Activated T-helper 9 cell treated with anti-CD3 and anti-CD28 coated beads, Interleukin-2, amount 50 U/mL, for 16 hours (primary cell): ENCODE measurements at places on chromosomes 11 and 22.

DNA sequence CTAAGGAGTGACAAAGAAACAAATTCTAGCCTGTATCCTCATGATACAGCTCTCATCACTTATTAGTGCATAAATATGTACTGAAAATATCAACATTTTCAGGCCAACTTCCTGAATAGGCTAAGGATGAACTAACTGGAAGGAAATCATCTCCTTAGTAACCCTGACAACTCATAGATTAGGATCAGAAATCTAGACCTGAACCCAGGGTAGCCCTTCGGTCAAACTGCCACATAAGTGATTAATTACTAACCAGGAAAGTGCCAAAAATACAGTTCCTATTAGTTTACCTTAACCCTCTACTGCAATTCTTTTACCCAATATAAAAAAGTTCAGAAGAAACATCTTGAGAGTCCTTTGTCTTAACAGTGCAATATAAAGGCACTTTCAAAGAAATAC, 40.0 kb downstream of the AMBRA1 start:
- DNase-seq: no peak

- DNase-seq: no peak
Observed at GRCh38 chr11:125083312-125084056, 20.4 kb downstream of the SLC37A2 start.

DNA sequence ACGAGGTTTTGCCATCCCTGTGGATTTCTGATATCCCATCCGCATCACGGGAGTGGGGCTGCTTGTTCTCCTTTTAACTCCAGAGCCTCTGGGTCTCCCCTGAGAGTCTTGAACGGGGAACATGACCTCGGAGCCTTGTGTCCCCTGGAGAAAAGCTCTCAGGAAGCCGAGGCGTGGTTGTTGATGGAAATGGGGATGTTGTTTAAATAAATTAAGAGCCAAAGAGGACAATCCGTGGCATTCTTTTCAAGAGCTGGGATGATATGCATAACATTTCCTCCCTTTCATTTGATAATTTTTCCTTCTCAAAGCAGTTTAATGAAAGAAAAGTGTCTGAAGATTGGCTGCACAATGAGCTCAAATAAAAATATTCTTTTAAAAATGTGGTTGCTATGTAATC, 14.2 kb downstream of the TSPAN18 start:
- DNase-seq: no peak

- DNase-seq: no peak
Observed at GRCh38 chr11:126098204-126098769, 35.6 kb upstream of the CDON start.

GRCh38 chr22:43330178-43331068, 12.7 kb downstream of the SCUBE1 start:
- DNase-seq: no peak

DNA sequence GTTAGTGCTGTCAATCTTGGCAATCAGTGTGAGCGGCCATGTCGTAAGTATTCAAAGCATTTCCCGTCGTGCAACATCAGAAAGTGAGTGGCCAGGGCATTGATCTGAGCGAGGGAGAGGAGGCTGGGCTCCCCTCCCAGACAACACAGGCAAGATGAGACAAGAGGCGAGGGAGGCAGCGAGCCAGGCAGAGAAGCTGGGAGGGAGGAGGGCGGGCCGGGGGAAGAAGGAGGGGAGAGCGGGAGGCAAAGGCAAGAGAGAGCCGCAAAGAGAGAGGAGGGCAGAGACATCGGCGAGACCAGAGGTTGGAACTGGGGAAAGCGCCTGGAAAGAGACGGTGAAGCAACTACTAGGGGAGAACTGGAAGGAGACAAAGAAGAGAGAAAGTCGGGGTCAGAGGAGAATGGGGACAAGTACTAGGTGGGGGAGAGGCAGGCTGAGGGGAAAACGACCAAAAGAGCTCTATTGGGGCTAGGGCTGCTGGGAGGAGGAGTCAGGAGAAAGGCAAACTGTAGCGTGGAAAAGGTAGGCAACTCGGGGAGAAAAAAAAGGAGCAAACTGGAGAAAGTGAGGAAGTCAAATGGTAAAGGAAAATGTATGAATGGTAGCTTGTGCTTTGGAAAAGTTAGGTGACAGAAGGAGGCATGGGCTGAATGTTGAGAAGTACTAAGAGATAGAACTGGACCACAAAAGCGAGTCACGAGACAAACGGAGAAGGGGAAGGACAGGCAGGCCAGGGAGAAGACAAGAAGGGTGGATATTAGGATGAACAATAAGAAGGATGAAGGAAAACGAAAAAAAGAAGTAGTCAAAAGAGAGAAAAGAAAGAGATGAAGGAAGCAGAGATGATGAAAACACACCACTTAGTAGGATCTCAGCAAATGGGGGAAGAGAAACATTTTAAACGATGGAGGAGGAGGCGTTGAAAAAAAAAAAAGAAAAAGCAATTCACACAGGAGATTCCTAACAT, 130.5 kb upstream of the C11orf58 start:
- DNase-seq: no peak

- DNase-seq: no peak
Observed at GRCh38 chr11:60756307-60757032, at the start of gene MS4A15. Gene MS4A15 (plus strand): TSS chr11:60756867. CDS start chr11:60763734, 6,867 bp downstream.

DNA sequence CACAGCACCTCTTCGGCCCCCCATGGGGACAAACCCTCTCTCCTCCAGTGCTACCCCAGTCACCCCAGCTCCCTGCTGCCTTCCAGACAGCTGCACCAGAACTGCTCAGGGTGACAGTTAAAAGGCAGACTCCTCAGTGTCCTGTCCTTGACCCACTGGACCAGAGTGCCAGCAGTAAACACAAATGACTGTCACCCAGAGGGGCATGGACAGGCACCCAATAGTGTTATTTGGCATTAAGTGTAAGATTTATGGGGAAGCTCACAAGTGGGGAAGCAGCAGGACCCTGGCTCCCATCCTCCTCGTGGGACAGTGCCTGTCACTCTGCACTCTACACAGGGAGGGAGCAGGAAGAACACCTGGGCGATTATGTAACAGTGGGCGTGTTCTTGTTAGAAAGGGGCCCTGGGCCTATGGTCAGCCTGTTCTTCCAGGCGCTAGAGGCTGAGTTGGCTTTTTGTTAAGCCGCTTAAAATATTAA, 5.0 kb downstream of the RPS19BP1 start:
- no peak for DNase-seq

- no peak for DNase-seq
Observed at GRCh38 chr11:120978701-120979100, 45.2 kb upstream of the TBCEL start.

DNA sequence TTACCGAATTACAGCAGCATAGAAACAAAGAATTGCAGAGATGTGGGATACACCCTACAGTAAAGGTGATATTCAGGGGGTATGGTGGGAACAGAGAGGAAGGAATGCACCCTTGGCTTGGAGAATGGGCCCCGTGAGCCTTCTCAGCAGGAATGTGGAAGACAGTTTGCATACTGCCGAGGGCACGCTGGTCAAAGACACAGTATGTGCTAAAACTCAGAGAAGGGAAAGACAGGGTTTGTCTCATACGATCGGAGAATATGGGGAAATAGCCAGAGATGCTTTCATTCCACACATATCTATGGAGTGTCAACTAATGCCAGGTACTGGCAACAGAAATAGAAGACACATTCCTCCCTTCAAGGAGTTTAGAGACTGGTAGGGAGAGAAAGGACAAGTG, 36.9 kb downstream of the UBASH3B start:
- no peak for DNase-seq

GRCh38 chr11:34209809-34210208, 104.4 kb downstream of the NAT10 start:
- no peak for DNase-seq

DNA sequence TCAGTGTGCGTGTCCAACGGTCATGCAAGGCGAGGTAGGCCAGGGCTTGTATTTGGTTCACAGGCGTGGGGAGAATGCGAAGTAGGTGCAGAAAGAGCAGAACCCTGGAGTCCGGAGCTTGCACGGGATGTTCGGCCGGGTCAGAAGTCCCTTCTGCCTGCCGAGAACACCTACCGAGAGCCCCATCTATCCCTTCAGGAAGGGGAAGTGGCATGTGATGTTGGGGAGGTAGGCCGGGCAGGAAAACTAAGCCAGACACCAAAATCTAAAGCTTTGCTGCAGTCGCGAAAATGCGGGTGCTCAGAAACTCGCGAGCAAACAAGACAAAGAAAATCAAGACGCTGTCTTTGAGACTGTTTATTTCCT, 435 bp upstream of the TAF6L start:
- no peak for DNase-seq

- DNase-seq: no peak
Observed at GRCh38 chr11:20762980-20763379, 93.6 kb downstream of the NELL1 start.

DNA sequence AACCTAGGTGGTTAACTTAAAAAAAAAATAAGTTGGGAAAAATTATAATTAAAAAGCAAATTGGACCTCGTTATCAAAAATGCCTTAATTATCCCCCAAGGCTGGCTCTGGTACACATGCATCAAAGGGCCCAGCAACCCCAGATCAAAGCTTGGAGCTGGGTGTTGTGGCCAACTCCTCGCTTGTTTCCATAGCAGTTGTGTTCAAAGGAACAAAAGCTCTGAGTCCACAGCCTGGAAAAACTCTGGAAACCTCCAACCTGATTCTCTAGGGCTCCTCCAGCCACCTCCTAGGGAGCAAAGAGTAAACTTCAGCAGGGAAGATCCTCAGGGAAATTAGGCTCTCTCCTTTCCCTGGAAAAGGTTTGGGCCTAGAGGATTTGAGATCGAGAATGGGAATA, 149.4 kb downstream of the NXPE2 start:
- no peak for DNase-seq

- no peak for DNase-seq
Observed at GRCh38 chr22:19143967-19144400, 467 bp downstream of the ESS2 start.

DNA sequence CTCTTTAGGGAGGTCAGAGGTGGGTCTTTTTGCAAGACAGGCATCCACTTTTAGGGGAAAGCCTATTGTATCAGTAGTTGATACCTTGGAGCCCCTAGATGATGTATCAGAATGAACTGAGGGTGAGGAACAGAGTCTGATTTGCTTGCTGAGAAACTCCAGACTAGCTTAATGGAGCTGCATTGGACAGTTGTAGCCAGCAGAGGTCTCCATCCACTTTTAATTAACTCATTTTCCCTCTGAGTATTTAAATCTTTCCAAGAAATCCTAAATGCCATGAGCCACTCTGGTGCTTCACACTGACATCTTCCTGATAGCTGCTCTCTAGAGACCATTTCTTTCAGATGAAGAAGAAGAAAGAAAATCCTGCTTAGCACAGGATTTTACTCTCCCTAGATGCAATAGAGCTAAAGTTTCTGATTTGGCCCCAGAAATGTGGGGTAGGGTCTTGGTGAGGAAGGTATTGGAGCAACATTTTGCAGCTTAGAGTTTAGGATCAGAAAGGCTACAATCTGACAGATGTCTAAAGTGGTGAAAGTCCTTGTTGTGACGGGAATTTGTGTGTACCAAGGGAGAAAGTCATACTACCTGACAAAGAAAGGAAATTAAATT, 38.0 kb downstream of the EXT2 start:
- DNase-seq: no peak

- no peak for DNase-seq
Observed at GRCh38 chr11:742156-742546, 5.1 kb upstream of the TALDO1 start.

GRCh38 chr11:67002921-67003411, 20.0 kb upstream of the SYT12 start:
- no peak for DNase-seq

- no peak for DNase-seq
Observed at GRCh38 chr11:13344818-13345217, 67.2 kb downstream of the BMAL1 start.

DNA sequence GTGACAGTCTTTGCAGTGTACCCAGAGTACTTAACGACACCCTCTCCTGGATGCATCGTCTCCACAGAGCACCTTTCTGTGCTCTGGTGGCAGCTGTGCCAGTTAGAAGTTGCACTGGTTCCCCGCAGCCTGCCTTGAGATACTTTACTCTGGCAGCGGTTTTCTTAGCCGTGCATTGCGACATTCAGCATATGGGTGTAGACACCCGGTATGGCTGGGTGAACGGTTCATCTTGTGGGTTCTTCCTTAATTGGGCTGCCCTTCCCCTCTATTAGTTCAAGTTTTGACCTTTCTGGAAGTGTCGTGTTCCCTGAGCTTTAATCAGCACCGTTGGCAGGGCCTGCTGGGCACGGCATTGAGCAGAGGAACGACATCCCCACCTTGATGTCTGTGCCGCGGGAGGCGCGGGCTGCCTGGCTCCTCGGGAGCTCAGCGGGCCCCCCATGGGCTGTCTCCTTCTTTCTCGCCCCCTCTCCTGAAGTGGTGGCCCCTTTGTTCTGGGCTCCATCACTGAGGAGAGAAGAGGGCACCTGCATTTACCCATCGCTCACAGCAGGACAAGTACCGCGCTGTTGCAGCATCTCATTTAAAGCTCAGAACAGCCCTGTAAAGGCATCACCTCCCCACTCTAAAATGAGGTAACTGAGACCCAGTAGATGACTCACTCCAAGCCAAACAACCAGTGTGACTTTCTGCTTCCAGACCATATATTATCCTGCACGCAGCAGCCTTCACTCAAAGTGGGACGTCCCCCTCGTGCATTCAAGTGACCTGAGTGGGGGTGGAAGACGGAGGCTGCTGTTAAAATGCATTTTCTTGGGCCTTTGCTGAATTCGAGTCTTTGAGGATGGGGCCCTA, 13.3 kb downstream of the FAM83F start:
- no peak for DNase-seq

DNA sequence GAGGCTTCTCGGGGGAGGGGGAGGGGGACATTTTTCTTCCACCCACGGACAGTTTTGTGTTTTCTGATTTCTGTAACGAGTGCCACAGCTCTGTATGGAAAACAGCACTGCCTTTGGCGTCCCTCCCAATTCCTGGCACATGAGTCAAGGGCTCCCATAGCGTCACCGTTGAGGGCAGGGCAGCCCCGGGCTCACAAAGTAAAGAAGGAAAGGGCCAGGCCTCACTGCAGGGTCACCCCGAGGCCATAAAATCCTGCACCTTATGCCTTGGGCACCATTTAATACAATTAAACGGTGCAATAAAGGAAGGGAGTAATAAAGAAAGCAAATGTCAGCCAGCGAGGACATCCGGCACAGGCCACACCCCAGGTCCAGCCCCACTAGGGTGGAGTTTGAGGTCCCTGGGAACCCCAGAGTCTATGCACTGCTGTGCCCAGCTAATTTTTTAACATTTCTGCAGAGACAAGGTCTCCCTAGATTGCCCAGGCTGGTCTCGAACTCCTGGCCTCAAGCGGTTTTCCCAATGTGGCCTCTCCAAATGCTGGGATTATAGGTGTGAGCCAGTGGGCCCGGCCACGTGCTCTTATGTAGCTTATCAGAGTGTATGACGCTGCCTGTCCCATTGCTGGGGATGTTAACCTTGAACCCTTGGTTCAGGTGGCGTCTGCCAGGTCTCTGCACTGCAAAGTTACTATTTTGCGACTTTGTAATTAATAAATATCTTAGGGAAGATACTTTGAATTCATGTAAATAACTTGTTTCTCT, 13.6 kb upstream of the MUC2 start:
- DNase-seq: no peak

- no peak for DNase-seq
Observed at GRCh38 chr11:34044664-34045485, 6.7 kb upstream of the CAPRIN1 start.
